ENCODE measurements at places on chromosomes 3 and 15.

- no peak for DNase-seq
Observed at GRCh38 chr3:170205302-170205701, 16.9 kb upstream of the PRKCI start.

- DNase-seq = no peak
Observed at GRCh38 chr15:39502082-39502447, 78.8 kb upstream of the THBS1 start.

GRCh38 chr3:76651784-76652183, 388.1 kb upstream of the ROBO2 start:
- no peak for DNase-seq

DNA sequence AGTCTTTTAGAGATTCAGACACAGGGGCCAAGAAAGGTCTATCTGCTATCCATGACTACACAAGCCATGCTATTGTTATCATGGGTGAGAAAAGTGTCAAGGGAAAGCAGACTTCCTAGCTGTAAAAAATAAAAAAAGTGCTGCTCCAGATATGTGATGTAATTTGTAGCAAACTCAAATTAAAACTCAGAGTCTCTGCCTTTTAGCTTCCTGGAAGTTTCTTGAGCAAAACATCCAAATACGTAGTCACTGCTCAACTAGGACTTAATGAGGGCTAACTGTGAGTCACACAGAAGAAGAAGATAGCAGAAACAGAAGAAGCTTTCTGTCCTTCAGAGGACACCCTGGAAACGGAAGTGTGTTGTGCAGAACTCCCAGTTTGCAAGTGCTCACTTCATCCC, 393.4 kb upstream of the NR2F2 start:
- no peak for DNase-seq

DNA sequence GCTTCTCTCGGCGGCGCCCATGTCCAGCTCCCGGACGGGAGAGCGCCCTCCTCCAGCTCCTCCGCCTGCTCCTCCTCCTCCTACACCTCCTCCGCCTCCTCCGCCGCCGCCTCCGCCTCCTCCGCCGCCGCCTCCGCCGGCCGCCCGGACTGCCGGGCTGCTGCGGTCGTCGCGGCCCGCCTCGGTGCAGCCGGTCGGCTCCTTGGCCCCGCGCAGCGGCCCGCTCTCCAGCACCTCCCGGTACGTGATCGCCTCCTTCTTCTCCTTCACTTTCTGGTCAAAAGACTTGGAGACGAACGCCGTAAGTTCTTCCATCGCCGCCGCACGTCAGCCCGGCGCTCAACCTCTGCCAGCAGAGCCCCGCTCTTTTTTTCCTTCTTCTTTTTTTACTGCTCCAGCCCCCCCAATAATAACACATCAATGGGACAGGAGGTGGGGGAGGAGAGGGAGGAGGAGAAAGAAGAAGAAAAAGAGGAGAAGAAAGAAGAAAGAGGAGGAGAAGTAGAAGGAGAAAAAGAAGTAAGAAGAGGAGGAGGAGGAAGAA, 438 bp downstream of the SHOX2 start:
- no peak for DNase-seq

DNA sequence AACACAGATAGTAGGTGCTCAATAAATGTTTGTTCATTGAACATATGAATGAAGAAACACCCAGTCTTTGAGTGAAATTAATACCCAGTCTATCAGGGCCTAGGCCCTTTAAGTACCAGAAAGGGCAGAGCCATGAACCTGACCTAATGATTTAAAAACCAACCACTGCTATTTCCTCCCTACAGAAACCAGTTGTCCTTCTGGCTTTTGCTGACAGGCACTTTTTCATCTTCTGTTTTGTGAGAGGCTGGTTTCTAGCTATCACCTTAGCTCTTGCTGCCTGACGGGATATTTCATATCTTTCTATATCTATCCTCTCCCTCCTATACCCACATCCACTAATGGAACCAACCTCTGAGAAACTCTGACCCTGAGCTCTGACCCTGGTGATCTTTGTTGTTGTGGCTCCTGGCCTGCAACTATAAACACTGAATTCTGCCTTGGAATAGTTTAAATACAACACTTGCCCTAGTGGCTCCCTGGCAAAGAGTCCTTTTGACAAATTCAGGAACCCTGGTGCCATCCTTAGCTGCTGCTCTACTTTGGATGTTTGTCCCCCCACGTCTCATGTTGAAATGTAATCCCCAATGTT, 4.1 kb upstream of the AHSG start:
- no peak for DNase-seq

DNA sequence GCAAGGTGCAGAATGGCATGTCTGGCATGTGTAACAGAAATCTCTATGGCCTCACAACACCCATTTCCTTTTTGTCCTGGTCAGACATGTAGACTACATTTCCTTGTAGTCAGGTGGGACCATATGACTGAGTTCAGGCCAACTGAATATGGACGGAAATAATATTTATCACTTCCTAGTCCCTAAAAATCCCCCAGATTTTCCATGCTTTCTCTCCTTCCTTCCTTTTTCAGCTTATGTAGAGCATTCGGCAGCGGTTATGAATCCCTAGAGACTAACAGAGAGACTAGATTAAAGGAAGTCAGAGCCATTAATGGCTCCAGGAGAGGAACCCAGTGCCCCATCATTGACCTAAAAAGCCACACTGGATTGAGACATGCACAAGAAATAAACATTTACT, 35.8 kb downstream of the SLC9A9 start:
- no peak for DNase-seq

DNA sequence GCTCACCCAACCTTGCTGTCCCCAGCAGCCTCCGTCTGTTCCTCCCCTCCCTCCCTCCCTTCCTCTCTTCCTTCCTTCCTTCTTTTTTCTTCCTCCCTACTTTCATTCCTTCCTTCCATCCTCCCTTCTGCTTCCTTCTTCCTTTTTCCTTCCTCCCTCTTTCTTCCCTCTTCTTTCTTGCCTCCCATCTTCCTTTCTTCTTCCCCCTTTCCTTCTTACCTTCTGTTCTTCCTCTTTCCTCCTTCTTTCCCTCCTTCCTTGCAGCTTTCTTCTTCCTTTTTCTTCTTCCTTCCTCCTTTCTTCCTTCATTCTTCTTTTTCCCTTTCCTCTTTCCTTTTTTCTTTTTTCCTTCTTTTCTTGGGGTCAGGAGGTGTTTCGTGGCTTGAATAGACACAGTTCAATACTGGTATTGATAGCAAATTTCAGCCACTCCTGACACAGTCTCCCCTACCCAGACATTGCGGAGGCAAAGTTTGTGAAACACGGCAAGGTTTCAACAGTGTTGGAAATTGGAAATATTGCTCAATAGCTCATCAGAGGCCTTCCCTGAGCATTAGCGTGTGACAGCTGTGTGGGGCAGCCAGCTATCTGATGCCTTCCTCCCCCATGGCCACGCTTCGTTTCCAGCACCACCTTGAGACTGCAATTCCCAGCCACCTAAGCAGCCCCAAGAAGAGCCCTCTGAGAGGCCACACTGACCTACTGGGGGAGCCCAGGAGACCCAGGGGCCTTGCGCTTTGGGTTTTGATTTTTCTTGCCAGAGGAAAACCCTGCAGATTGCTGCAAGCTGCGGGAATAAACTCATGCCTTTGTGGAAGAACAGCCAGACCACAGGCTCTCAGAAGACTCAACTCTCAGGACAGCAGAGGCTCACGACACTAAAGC, 82.2 kb downstream of the KLF15 start:
- DNase-seq = no peak

DNA sequence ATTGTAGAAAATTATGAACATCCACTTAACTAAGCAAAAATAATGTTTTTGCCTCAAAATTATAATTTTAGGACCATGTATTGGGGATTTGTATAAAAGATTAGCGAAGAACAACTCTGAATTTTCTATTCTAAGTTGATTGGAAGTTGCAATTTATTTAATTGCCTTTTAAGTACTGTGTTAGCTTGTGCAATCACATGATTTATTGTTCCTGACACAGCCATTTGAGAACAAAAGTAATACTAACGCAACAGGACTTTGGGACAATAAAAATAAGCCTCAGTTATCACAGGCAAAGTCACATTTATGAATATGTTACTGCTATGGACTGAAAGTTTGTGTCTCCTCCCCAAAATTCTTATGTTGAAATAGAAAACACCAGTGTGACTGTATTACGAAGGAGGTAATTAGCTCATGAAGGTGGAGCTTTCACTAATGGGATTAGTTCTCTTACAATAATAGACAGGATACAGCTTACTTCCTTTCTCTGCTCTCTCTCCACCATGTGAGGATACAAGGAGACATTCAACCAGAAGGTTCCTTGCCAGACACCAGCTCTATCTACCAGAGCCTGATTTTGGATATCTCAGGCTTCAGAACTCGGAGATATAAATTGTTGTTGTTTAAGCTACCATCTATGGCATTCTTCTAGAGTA, 745.9 kb downstream of the ZBBX start:
- no peak for DNase-seq

DNA sequence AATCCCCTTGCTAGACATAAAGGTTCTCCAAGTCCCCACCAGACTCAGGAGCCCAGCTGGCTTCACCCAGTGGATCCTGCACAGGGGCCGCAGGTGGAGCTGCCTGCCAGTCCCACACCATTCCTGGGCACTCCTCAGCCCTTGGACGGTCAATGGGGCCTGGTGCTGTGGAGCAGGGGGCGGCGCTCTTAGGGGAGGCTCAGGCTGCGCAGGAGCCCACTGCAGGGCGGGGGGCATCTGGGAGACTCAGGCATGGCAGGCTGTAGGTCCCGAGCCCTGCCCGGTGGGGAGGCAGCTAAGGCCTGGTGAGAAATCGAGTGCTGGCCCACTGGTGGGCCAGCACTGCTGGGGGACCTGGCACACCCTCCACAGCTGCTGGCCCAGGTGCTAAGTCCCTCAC, 75.1 kb upstream of the TBC1D5 start:
- no peak for DNase-seq

- no peak for DNase-seq
Observed at GRCh38 chr3:56207922-56208321, 260.3 kb downstream of the ERC2 start.

DNA sequence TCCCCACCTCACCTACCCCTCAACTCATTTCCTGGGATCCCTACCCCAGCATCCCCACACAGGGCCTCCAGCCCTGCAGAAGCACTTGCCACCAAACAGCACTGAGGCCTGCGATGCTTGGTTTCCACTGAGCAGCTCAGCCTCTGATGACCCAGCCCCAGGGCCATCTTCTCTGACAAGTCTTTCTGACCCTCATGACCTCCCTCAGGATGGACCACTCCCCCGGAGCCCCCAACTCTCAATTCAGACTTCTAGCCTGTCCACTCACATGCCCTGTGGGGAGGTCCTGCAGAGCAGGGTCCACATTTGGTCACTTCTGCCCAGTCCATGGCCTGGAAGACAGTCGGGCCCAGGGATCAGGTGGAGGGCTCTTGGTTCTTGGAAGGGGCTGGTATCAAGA, 63.4 kb upstream of the SPATA12 start:
- no peak for DNase-seq

GRCh38 chr15:69518806-69519205, 66.2 kb downstream of the RPLP1 start:
- no peak for DNase-seq

DNA sequence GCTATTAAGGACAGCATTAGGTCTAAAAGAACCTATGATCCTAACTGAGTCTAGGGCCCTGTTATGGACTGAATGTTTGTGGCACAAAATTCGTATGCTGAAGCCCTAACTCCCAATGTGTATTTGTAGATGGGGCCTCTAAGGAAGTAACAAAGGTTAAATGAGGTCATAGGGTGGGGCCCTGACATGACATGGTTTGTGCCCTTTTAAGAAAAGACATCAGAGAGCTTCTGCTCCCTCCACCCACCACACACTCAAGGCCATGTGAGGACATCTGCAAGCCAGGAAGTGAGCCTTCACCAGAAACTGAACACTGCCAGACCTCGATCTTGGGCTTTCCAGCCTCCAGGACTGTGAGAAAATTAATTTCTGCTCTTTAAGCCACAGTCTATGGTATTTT, 49.2 kb downstream of the PHC3 start:
- DNase-seq = no peak

- no peak for DNase-seq
Observed at GRCh38 chr3:62727981-62728380, 147.2 kb downstream of the CADPS start.

DNA sequence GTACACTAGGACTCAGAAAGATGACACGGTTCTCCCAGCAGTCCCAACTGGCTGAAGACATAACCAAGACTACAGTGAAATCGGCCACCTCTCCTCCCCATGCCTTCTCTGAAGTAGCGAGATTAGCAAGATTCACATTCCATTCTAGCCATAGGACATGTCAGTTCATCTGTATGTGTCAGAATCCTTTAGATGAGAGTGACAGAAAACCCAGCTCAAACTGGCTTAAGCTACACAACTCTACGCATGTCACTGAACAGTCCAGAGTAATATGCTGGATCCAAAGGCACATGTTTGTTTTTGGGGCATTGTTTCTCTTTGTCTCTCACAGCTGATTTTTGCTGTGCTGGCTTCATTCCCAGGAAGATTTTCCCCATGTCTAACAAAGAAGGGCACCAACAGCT, 75.8 kb downstream of the RARB start:
- no peak for DNase-seq

GRCh38 chr15:72827226-72827625, 43.7 kb upstream of the ADPGK start:
- DNase-seq = no peak

- no peak for DNase-seq
Observed at GRCh38 chr3:114650808-114651207, 357.0 kb downstream of the TIGIT start.

GRCh38 chr3:114974387-114974786, 172.7 kb downstream of the ZBTB20 start:
- DNase-seq = no peak

DNA sequence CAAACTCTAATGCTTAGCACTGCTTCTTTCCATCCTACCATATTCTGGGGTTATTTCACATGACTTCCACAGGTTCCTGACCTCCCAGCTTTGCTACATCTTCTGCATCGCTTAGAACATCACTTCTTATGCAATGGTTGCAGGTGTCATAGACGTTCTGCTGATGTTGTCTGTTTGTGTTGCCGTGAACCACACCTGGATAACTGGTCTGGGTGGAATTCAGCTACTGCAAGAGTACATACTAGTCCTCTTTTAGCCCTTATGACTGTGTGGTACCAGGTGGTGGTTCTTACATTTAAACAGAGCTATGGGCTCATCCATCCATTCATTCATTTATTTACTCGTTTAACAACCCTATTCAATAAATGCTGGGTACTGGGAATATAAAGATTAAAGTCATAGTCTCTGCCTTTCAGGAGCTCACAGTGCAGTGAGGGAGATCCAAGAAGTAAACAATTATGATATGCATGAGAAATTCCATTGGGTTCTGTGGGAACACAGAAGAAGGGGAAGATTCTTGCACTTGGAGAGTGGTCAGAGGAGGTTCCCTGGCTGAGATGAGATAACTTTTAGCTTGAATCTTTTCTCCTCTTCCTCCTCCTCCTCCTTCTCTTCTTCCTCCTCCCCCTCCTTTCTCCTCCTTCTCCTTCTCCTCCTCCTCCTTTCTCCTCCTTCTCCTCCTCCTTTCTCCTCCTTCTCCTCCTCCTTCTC, 30.8 kb downstream of the TMEM45A start:
- DNase-seq = no peak

DNA sequence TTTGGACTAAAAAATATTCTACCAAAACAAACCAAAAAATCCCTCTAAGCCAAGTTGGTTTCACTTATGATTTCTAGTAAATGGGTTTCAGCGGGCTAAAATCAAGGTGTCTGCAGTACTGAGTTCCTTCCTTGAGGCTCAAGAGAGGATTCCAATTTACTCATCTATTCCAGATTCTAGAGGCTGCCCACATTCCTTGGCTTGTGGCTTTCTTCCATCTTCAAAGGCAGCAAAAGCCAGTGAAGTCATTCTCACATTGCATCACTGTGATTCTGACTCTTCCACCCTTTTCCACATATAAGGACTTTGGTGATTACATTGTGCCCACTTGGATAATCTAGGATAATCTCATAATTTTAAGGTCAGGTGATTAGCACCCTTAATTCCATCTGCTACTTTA, 48.1 kb downstream of the DPPA2 start:
- no peak for DNase-seq
